Ureter (tissue), 1 donor: ENCODE measurements at places on chromosomes 7 and 10.

- DNase-seq: no peak
Observed at GRCh38 chr10:120019568-120019967, 127.0 kb downstream of the SEC23IP start.

- DNase-seq: no peak
Observed at GRCh38 chr10:105063796-105064195, 422.7 kb downstream of the SORCS3 start.

GRCh38 chr7:112665709-112666108, 124.5 kb downstream of the TMEM168 start:
- DNase-seq: no peak

GRCh38 chr7:17146621-17147020, 151.8 kb upstream of the AHR start:
- no peak for DNase-seq
